ENCODE measurements at places on chromosomes 2 and 18.

- DNase-seq: no peak
These were observed 56.2 kb downstream of the ANKMY1 start for GRCh38 chr2:240501531-240501991.

DNA sequence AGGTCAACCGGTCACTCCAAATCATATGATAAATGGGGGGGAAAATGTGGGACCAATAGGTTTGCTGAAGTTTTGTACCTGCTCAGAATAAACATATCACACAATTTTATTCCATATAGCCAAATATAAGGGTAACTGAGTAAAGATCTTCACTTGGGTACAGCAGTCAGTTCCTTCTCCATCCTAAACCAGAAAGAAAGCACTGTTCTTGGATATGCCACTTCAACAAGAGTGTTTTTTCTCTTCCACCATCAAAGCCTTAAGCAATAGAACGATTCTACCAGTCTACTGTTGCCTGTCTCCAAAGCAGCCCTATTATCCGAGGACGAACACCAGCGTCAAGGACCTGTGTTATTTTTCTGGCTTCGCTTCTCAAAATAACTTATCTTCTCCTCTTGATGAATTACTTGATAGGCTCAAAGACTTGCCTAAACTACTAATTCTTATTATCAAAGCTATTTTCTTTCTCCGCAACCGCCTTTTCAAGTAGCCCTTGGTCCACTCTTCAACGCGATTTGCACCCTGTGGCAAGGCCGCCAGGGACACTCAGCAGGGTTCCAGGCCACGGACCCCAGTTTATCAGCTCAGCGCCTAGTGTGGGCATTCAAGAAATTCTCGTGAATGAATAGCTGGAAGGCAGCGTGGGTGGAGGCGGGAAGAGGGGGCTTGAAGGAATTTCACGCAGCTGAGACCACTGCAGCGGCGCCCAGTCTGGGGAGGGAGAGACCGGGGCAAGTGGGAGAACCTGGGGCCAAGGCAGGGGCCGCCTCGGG is 646 bp downstream of the ALS2 start:
- DNase-seq: no peak

DNA sequence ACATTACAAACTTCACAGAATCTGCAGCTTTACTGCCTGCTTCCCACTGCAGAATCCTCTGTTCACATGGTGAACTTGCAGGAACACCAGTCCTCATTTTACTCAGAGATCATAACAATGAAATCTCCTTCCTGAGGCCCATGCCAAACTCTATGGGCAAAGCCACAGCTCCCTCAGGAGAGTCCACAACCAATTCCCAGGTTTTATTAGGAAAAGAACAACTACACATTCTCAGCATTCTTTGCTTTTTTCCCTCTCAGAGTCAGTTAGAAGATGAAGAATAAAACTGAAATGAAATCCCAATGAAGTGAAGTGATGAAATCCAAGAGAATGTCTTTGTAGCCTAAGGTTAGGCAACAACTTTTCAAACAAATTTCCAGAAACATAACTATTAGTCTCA is 233.7 kb downstream of the DSEL start:
- no peak for DNase-seq

DNA sequence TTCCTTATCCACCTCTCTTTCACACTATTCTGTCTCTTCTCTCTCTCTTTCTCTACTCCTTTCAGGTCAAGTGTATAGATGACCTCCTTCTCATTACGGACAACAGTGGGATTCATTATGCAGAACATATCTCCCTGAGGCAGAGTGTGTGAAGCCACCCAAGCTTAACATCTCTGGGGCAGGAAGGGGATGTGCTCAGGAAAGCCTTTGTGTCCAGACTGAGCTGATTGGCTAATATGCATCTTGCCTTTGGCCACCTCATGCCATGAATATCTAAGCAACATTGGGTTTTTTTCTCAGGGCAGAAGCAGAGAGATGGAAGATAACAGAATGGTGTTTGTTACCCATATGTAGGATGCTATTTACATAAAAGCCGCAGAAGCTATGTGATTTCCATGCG is 211.4 kb upstream of the LRRTM1 start:
- DNase-seq: no peak

DNA sequence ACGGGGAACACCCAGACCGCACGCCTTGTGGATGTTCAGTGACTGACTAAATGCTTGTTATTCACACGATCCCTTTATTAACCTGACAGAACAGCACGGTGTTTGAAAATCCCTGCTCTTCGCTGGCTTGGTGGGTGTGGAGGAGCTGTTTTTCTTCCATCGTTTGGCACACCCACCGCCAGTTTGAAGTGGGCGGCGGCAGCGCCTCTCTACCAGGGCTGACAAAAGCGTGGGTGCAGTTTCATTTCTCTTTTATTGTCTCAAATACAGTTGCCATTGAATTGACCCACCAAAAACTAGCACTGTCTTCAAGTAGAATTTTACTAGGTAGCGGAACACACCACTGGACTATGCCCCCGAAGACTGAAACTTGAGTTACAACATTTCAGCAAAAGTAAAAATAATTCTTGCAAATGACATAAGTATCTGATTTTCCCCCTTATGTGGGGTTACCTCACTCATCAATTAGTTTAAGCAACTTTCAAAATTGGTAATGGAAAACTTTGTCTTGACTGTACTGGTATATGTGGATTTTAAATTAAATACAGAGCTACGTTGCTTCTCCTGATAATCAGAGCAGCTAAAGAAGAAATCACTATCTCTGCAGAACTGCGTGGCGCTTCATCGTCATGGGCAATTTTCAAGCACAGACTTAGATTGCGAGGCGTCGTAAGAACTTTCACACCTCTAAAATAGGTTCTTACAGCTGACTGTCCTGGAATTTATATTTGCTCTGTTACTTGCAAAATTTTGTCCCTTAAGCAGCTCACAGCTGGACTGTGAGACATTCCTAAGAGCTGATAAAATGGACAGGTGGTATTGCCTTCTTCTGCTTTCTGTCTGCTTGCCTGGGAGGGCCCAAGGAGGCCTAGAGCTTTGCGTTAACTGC is 60.9 kb downstream of the LDLRAD4 start:
- DNase-seq: no peak

DNA sequence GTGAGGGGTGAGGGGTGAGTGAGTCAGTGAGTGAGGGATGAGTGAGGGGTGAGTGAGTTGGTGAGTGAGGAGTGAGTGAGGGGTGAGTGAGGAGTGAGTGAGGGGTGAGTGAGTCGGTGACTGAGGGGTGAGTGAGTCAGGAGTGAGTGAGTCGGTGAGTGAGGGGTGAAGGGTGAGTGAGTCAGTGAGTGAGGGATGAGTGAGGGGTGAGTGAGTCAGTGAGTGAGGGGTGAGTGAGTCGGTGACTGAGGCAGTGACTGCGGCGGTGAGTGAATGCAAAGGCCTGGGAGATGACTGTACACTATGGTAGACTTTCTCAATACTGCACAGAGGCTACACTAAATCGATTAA is 16.6 kb downstream of the THAP4 start:
- no peak for DNase-seq

DNA sequence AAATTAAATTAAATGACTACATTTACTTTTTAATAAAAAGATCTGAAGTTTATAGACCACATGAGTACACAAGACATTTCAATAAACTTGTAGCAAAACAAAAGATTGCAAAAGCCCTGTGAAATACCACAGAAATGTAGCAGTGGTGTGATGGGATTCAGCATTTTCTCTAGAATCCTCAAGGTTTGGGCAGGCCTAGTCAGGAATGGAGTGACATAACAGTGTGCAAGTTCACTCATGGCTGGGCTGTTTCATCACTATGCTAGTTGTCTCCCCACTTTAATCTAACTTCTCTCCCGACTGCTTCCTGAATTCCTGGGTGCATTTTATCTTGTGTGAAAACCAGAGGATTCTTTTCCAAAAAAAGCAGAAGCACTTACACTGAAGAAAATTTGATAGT is 1089.9 kb upstream of the DDX18 start:
- no peak for DNase-seq

DNA sequence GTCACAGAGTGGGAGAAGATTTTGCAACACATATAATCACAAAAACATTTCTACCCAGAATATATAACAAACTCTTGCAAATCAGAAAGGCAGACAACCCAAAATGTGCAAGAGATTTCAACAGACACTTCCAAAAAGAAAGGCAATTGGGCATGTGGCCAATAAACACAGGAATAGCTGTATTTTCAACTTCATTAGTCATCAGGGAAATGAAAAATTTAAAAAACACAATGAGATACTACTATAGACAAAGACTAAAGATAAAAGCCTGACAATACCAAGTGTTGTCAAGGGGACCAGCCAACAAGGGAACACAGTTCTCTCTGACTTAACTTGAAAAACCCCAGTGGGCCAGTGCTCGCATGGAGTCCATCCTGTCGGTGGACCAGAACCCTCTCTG is 40.5 kb downstream of the MTHFD2 start:
- no peak for DNase-seq

- no peak for DNase-seq
These were observed 640.9 kb upstream of the SETBP1 start for GRCh38 chr18:44039826-44040225.

DNA sequence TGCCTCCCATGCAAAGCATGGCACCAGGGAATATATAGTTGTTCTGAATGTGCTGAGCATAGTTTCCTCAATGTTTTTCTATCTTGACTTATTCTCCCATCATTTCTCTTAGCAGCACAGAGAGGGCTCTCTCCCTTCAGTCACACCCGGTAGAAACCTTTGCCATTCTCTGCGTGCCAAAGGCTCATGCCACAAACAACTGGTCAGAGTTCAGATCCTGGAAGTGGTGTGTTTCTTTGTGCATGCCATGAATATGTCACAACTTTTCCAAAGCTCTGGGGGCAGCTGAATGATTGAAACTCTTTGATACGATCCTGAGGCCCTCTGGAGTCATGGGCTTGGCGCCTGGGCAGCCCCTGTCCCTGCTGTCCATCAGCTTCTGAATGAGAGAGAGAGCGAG is 28.0 kb upstream of the EDAR start:
- no peak for DNase-seq

DNA sequence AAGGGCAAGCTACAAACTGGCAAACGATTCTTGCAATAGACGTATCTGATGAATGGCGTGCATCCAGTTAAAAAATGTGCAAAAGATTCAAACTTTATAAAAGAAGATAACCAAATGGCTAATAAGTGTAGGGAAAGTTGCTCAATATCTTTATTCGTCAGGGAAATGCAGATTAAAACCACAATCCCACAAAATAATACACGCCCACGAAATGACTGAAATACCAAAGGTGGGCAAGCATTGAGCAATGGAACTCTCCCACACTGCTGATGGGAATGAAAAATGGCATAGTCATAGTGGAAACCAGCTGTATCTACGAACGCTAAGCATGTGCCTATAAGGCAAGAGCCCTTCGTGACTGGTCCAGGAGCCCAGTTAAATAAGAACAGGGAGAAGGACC is 168.6 kb upstream of the SIX2 start:
- no peak for DNase-seq

GRCh38 chr2:238039151-238039550 is 21.6 kb upstream of the SCLY start:
- no peak for DNase-seq

- no peak for DNase-seq
These were observed 142.5 kb downstream of the NCK2 start for GRCh38 chr2:105887256-105887655.

- no peak for DNase-seq
These were observed 305.5 kb upstream of the KYNU start for GRCh38 chr2:142571934-142572333.

GRCh38 chr18:75203416-75204268 is 5.3 kb downstream of the PTGR3 start:
- no peak for DNase-seq

- no peak for DNase-seq
These were observed 160.2 kb downstream of the FHOD3 start for GRCh38 chr18:36457683-36458082.

GRCh38 chr2:195447323-195447975 is 209.6 kb upstream of the SLC39A10 start:
- no peak for DNase-seq

DNA sequence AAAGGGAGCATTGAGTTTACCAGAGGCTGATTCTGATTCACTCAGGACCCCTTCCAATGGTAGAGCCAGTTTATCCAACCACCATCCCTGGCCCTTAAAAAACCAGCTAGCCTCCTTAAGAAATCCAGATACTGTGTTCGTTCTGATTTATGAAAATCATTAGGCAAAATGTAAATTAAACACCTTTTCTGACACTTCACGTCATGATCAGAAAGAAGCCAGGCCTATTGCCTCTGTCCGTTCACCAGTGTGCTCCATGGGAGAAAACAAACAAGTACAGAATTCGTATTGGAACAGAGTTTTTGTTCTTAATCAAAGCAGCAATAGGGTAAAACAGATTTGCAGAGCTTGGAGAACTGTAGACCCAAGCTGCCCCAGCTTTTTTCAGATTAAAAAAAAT is 31.1 kb upstream of the RAPH1 start:
- no peak for DNase-seq

DNA sequence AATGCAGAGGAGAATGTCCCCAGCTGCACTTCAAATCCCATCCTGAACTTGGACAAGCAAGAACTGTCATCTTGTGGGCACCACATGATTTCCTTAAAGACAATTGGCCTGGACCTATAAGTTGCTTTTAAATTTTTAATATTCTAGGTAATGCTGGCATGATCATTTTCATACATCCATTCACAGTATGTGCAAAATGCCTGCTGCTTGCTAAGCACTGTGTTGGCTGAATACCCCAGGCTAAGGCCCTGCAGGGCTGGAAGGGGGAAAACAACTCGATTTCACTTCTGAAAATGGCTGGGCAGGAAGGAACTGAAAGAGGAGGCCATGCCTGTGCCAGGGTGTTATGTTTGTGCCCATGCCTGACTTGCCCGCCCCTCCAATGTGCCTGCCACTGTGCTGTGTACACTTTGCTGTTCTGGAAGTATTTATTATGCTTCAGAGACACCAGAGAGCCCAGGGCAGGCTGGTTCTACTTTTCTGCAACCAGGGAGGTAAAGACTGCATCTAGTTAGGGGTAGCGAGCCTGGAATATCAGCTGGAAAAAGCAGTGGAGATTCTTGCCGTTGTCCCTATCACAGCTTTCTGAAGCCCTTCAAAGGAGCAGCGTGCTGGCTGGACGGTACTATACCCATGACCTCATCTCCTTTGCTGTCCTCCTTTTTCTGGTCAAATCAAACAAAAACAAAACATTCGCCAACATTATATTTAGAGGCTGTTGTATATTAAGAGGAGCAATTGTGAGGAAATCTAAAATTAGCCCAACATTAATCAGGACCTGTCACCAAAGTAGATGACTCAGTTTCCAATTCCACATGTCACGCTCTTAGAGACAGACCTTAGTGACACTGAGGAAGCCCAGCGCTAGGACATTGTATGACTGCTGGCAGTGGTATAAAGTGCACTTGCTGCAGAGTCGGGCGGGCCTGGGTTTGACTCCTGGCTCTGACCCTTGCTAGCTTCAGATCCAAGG is 158.1 kb downstream of the DDX1 start:
- DNase-seq: no peak

DNA sequence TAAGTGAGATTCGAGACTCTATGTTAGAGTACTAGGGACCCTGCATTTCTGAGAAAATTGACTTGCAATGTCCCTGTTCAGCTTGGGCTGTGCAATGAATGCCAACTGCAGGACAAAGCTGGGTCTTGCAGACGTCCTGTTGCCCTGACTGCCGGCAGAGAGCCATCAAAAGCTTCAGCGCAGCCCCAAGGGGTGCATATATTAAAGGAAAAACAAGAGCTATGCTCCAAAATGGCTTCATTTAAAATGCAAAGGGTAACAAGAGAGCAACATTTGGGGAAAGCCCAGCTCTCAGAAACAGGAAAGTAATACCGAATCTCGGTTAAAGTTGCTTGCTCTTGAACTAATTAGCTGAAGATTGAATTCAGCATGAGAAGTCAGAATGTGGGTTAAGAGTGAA is 110.9 kb upstream of the PNPT1 start:
- no peak for DNase-seq

- DNase-seq: no peak
These were observed 691.4 kb upstream of the FSHR start for GRCh38 chr2:49845671-49846070.

GRCh38 chr2:232236200-232236599 is 142.4 kb upstream of the ALPP start:
- no peak for DNase-seq

All from DMS79 (cell line).